Stimulated activated CD4-positive, alpha-beta T cell treated with anti-CD3 and anti-CD28 coated beads, Interleukin-12 subunit alpha, Interleukin-12 subunit beta, amount 100 ng/mL, for 24 hours (primary cell): ENCODE measurements at places on chromosomes 7 and 10.

GRCh38 chr7:2601065-2601464 is 30.7 kb upstream of the TTYH3 start:
- no peak for DNase-seq

DNA sequence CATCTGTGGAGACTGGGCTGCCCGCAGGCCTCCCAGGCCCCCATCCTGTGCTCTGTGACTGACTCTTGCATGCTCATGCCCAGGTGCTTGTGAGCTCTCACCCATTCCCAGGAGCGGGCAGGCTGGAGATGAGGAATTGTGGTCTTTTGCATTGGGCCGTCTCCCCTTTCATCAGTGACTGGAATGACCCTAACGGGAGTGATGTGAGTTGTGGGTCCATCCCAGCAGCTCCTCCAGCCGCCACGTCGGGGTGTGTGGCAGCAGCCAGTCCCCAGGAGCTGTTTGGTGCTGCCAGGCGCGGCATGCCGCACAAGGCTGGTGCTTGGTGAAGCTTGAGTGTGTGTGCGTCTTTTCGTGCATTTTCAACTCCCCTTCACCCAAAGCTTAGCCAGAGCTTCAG is 164.2 kb downstream of the ACTR3B start:
- DNase-seq = no peak

- no peak for DNase-seq
Measured at GRCh38 chr7:139782932-139783331, 5.1 kb upstream of the HIPK2 start.

- DNase-seq = no peak
Measured at GRCh38 chr7:141417506-141417905, 133.7 kb upstream of the AGK start.

DNA sequence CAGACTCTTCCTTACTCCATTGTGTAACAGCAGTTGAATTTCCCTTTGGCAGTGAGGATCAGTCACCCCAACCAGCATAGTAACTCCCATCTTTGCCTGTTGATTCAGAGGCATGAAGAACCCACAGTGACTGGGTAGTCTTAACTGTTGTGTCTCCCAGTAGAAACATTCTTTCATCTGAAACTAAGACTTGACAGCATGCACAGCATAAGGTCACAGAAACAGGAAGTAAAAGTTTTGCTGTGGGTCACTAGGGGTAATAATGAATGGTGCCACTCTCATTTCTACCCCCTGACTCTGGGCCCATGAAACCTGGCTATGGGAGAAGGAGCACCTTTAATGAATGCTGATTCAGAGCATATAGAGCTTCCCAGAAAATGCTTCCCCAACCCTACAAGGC is 8.3 kb upstream of the FRMPD2 start:
- DNase-seq = no peak

GRCh38 chr10:70363971-70364771 is 18.3 kb downstream of the LRRC20 start:
- peak; percentile 66 for DNase-seq

DNA sequence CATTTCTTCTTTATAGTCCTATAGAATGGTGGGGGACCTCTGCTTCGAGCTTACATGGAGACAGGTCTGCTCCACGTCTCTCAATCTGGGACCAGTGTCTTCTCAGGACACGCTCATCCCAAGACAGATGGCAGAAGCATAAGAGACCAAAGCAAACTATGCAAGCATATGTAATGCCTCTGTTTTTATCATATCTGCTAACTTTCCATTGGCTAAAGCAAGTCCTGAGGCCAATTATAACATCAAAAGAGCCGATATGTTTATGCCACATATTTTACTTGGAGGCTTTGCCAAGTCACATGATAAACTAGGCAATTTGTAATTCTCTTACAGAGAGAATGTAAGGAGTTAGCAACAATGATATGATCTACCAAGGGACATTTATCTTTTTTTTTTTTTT is 102.6 kb upstream of the NRBF2 start:
- no peak for DNase-seq

GRCh38 chr7:143399151-143399550 is 9.5 kb downstream of the EPHA1 start:
- DNase-seq = no peak

DNA sequence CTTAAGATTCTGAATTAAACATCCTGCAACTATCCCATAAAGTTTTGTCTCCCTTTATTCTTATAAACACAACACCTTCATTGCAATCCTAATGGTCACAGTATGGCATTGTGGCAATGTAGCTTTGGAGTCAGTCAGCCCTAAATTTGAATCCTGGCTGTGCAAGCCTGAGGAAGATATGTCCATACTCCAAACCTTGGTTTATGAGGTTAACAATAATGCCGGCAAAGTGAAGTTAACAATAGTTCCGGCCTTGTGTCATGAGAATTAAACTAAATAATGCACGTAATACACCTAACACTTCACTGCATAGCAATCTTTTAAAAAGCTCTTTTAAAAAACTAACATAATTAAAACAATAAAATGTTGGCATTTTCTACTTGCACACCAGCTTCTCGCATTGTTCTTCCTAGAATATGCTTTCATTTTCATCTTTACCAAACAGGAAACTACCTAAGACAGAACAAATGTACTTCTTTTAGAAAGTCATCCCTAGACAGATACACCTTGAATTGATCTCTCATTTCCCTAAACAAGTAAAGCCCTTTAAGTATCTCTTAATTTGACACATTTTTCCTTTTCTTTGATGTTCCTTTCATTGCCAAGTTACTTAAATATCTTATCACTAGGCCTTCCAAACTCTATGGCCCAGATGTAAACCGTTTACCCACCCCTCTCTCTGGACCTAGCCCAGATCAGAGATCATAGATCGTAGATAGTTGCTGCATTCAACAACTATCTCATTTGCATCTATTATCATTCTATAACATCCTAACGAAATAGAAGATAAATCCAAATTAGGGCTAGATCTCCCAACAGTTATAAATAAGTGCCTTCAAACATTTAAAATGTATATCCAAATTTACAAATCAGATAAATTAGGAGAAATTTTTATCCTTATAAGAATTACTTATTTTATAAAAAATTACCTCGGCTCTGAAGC is 66.7 kb downstream of the CREB3L2 start:
- DNase-seq = no peak

DNA sequence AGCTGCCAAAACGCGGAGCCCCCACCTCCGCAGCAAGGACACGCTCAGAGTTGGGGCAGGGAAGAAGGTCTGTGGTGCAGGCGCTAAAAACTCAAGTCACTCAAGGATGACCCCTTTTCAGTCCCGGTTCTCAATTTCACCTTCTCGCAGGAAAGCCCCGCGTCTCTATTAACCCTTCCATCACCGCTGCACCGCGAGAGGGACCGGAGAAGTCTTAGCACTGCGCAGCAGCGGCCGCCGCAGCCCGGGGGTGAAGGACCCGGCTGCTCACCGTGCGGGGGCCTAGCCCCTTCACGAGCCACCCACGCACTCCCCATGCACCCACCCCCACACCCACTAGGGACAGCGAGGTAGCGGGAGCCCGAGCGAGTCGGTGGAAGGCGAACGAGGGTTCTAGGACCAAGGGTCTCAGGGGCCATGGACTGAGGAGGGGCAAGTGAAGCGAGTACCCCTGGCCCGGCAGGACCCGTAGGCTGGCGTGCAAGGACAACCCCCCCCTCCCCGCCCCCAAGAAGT is 162.9 kb downstream of the SH3PXD2A start:
- no peak for DNase-seq

DNA sequence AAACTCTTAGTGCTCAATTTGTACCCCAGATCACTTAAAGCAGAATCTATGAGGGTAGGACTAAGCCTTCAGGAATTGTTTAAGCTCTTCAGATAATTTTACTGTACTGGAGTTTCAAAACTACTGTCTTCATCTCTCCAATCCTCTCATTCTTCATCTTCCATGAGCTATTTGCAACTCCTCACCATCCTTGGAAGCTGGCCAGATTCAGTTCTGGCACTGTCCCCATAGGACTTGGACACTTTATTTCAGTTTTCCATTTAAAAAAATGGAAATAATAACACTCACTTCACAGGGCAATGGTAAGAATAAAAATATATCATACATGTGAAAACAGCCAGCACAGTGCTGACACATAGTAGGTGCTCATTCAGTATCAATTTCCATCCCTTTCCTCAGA is 74.6 kb downstream of the PPP1R17 start:
- DNase-seq = no peak

GRCh38 chr10:100969187-100970075 is at the start of gene SEMA4G:
TSS of gene SEMA4G (plus strand) at chr10:100969504. CDS start at chr10:100972913, 3,409 bp downstream.
- no peak for DNase-seq

- no peak for DNase-seq
Measured at GRCh38 chr7:52114056-52114455, 797.4 kb upstream of the COBL start.

DNA sequence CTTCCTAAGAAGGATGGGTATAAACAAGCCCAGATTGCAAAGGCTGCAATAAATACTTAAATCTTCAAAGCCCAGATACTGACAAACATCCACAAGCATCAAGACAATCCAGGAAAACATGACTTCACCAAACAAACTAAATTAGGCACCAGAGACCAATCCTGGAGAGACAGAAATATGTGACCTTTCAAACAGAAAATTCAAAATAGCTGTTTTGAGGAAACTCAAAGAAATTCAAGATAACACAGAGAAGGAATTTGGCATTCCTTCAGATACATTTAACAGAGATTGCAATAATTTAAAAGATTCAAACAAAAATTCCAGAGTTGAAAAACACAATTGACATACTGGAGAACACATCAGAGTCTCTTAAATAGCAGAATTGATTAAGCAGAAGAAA is 23.0 kb downstream of the GSDME start:
- no peak for DNase-seq
